DND-41 (cell line): ENCODE measurements at places on chromosomes 12 and 14.

GRCh38 chr14:50335989-50336824, 24.1 kb downstream of the DMAC2L start:
- peak; percentile 68 for DNase-seq

DNA sequence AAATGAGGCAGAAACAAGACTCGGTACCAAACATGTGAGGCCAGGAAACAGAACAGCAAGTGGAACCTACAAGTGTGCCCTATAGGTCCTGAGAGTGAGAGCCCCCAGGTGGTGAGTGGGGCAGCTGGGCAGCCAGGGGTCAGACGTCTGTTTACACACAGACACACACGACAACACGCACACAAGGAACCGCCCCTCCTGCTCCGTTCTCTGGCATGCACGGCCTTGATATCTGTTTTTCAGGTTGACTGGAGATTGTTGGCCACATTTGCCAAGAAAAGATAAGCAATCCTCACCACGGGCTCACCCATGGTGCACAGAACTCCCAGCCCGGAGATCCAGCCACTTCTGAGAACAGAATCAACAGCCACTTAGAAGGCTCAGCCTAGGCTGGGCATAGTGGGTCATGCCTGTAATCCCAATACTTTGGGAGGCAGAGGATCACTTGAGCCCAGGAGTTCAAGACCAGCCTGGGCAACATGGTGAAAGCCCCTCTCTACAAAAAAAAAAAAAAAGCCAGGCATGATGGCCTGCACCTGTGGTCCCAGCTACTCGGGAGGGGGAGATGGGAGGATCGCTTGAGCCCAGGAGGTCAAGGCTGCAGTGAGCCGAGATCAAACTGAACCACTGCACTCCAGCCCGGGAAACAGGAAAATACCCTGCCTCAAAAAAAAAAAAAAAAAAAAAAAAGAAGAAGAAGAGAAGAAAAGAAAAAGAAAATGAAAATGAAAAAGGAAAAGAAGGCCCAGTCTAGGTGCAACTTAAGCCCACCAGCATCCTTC, 19.4 kb upstream of the EIF5 start:
- no peak for DNase-seq

DNA sequence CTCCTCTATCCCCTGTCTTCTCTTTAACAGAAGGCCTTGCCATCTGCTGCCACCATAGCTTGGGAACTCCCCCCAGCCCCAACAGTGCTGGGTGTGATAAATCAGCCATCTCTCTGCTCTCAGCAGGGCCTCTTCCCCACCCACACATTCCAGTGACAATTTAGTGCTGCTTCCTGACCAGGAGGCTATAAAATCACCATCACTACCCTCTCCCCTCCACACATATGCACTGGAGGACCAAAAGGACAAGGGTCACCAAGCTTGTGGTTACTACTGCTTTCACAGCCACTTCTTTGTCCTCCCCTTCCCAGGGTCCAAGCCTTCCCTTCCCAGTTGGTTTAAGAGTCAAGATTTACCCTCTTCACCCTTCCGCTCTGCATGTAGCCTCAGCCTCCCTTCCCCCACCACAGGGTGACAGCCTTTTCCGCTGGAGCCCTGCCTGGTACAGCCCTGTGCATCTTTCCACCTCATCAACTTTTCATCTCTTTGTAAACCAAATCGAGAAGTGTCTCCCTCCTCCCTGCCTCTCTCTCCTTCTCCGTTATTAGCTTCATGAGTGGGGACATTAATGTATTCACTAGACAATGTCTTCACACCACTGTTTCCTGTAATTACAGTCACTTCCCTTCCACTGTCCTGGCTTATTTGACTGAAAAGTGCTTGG, 9.4 kb downstream of the PSMB5 start:
- DNase-seq: no peak

- DNase-seq: peak; percentile 66
Observed at GRCh38 chr14:63759456-63759855, 31.6 kb upstream of the SGPP1 start.

GRCh38 chr14:79278286-79278797, 933.0 kb downstream of the DIO2 start:
- DNase-seq: no peak

GRCh38 chr12:99372257-99372920, 275.2 kb upstream of the GARIN6 start:
- no peak for DNase-seq

- no peak for DNase-seq
Observed at GRCh38 chr14:53668897-53669296, 287.7 kb downstream of the BMP4 start.

DNA sequence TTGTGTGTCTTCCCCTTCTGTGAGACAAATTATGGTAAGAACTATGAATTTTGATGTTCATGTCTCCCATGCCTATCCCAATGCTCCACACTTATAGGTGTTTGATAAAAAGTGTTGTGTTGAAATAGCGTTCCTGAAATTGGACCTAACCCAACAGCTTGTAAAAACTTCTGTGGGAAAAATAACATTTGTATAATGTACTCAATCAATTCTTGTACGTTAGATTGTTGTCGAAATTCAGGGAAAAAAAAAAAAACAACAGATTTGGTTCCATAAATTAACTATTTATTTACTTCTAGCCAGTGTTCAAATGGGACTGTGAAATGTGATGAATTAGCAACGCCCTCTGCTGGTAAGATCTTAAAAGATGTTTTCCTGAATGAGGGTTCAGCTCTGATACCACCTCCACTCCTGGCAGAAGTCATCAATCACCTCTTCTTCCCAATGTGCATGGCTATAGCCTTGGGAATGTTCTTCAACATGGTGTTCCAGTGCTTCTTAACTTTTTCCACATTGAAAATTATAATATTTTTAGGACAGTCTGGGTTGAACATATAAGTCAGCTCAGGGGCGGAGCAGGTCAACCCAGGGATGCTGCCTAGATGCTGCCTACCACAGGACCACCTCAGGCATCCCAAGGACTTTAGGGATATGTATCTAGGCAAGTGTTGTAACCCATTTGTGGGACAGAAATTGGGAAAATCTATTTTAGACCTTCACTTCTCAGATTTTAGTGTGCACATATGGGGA, 170.6 kb downstream of the OTOGL start:
- DNase-seq: peak; percentile 4

DNA sequence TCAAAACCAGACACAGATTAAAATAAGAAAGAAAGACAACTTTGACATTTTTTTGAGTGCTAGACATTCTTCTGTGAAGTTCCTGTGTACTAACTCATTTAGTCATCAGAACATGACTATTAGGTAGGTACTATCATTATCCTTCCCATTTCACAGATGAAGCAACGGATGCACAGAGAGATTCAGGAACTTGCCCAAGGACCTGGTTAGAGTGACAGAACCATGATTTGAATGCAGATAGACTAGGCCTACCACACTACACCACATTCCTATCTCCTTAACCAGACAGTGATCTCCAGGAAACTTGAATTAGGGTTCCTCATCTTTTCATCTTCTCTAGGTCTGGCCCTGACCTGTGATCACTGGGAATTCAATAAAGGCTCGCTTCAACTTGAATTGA, 54.4 kb upstream of the MED13L start:
- DNase-seq: no peak

DNA sequence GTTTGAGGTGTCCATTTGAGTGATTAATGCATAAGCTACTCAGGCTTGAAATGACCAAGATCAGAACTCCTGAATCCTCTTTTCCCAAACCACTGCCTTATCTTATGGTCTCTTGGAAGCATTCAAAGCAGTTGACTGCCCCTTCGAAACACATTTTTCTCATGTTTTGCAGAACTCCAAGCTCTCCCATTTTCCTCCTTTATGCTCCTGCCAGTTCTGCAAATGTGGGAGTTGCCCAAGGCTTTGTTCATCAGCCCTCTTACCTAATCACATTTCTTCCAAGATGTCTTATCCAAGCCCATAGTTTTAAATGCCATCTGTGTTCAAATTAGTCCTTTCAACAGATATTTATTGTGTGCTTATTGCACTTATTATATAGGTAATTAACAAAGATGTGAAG, 1.8 kb upstream of the DNAAF2 start:
- no peak for DNase-seq

DNA sequence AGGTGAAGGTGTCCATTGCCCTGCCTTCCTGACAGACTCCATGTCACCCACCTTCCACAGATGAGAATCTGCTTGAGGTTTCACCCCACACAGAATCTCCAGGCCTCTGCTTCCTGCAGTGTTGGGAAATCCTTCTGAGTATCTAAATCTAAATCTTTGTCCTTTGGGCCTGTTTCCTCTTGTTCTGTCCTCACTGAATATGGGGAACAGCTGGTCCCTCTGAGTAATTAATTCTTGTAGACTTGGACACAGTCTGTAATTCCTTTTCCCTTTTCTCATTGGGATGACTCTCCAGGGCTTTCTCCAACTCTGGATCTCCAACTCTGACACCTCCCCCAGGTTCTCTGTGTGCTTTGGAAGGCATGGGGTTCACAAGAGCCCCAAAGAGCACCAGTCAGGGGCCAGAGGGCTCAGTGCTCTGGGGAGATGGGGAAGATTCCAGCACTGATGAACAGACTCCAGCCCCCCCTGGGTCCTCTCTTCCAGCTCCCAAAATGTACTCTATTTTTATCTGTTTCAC, 2.3 kb upstream of the ACVRL1 start:
- no peak for DNase-seq

DNA sequence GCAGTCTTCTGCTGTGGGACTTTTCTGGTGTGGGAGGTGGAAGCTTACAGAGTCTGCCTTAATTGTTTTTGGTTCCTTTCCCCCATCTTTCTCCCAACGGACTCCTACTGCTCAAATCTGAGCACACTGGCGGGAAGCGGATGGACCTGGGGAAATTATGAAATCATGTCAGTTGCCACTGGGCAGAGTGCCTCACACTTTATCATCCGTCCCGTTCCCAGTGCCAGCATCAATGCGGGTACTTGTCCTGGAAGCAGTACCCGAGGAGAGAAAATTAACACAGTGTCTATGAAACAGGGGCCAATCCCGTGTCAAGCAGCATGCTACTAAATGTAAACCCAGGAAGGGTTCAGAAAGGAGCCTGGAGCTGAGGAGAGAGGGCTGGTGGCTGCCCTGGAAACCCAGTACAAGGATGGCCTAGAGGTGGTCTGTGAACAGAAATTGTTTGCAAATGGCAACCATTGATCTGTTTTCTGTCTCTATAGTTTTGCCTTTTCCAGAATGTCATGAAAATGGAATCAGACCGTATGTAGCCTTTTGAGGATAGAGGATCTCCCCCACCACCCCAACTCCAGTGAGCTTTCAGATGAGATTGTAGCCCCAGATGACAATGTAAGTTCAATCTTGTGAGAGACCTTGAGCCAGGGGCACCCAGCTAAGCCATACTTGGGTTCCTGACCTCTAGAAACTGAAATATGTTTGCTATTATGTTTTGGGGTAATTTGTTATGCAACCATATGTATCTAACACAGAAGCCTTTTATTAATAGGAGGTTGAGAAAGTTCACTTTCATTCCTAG, 908 bp upstream of the CDKL1 start:
- DNase-seq: no peak

DNA sequence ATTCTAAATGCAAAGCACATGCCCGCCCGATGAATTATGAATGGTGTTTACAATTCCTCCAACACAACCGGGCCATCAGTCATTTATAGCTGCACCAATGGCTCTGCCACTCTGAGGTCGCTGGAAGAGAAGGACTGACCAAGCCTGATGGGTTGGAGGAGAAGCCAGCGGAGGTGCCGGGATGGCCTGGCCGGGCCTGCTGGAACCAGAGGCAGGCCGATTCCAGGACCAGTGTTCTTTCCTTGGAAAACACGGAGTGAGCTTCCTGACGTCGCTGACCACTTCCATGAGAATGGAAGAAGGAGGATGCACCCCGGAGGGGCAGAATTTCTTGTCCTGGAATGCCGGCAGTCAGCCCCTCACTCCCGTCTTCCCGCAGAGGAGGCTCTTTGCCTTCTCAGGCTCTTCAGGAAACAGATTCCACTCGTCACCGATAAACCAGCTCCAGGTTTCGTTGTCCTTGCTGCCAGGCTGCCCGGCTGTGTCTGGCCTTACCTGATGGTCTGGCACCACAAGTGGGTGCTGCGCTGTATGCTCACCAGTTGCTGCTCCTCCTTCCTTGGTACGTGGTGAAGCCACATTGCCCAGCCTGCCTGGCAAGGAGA, 358.5 kb upstream of the SFSWAP start:
- DNase-seq: no peak

DNA sequence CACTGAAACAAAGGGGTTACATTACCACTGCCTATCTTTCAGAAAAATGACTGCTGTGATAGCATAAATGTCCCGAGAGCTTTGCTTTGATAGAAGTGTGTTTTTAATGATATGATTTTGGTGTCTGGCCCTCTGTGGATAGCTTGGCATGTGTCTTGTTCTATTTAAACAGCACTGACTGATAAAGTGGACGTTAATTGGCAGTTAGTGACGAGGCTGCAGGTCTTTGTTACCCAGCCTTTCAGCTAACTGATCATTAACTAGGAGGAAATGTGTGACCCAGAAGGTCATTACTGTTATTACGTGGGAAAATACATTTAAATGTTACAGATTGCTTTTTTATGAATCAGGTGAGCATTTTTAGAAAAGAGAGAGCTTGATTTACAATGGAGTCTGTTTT, 428.3 kb downstream of the DIO2 start:
- no peak for DNase-seq

DNA sequence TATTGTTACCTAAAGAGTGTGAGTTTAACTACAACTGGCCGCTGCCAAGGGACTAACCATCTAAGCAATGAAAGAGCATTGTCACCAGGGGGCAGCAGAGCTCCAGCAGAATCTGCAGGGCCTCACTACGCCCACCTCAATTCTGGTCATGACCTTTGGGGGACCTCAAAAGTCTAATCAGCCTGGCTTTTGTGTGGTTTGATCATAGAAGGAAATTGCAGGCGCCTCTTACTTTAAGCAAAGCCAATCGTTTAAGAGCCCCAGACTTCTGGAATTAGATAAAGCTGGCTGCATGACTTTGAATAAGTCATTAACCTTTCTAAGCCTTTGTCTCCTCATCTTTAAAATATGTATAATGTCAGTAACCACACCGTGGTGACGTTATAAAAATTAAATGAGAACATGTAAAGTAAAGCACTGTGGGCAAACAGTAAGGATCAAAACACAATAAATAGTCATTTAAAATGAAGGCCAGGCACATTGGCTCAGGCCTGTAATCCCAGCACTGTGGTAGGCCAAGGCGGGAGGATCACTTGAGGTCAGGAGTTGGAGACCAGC, 58.6 kb downstream of the TBX3 start:
- DNase-seq: peak; percentile 56

- no peak for DNase-seq
Observed at GRCh38 chr12:114391088-114391487, 14.9 kb downstream of the TBX5 start.

DNA sequence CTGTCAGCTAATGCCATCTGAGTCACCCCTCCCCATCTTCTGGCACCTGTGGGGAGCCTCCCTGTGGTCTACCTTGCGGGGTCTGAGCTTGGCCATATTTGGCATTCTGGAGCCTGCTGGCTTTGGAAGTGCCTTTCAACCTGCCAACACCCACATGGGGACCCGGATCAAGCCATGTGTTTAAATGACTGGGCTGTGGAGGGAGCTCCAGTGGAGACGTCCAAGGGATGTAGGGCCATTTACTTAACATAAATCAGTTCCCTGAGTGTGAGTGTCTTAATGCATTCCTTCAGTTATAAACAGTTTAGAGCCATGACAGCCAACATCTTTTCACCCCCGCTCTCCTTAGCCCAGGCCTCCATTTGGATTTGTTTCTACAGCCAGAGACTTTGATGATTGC, 22.0 kb downstream of the CACNA1C start:
- DNase-seq: no peak
